ENCODE measurements at places on chromosomes 1 and 21.
A peak's percentile ranks its signal among the peaks of the same experiment; 100 is the strongest.

DNA sequence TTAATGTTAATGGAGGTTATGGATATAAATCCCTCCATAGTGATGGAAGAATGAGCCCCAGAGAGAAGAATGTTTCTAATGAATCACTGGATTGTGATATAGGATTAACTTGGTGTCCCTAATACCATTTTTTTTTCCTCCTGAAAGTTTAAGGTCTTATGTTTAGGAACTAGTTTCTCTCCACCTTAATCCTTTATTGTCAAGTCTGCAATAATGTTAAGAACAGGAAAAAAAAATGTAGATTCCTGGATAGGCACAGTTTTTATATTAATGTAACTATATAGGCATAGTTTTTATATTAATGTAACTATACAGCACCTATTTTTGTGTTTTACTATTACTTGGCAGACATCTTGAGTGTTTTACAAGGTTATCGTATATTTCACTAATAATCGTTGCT lies 34.9 kb downstream of the NFIA start:
- no peak for DNase-seq

DNA sequence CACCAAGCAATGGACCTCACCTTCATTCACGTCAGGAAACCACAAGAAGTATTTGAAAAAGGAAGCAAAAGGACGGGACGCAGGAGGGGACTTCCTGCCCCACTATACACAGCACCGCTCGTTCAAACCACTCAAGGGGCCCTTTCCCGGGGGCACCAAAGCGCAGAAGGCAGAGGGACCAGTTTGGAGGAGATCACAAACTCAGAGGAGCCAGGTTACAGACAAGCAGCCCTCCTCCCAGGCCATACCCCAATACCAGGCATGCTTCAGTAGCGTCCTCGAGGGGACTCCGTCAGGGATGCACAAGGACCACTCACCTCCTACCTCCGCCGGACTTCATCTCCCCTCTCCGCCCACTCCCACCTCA lies 685 bp downstream of the CRTC2 start:
- DNase-seq = no peak

- DNase-seq = peak; percentile 30
Measured at GRCh38 chr21:33478935-33479678, 667 bp downstream of the TMEM50B start.

GRCh38 chr1:14318830-14319229 lies 279.7 kb upstream of the KAZN start:
- no peak for DNase-seq

- DNase-seq = no peak
Measured at GRCh38 chr1:5974631-5975030, 17.6 kb downstream of the NPHP4 start.

- no peak for DNase-seq
Measured at GRCh38 chr21:46084709-46085108, 13.2 kb upstream of the COL6A2 start.

- DNase-seq = no peak
Measured at GRCh38 chr1:5490635-5491034, 501.6 kb downstream of the NPHP4 start.

- DNase-seq = peak; percentile 14
Measured at GRCh38 chr1:64043288-64043687, 160.1 kb upstream of the UBE2U start.

- DNase-seq = peak; percentile 16
Measured at GRCh38 chr1:150765296-150765976, at the start of gene CTSS. CTSS (minus strand) TSS chr1:150765778; CDS start chr1:150764763, 1,015 bp downstream.

GRCh38 chr1:190320952-190321351 lies 156.7 kb downstream of the BRINP3 start:
- DNase-seq = peak; percentile 29

GRCh38 chr1:240991230-240991629 lies 365.8 kb downstream of the RGS7 start:
- DNase-seq = no peak
